Left ventricle myocardium superior (tissue), 1 donor: ENCODE measurements at places on chromosomes 12 and 14.

DNA sequence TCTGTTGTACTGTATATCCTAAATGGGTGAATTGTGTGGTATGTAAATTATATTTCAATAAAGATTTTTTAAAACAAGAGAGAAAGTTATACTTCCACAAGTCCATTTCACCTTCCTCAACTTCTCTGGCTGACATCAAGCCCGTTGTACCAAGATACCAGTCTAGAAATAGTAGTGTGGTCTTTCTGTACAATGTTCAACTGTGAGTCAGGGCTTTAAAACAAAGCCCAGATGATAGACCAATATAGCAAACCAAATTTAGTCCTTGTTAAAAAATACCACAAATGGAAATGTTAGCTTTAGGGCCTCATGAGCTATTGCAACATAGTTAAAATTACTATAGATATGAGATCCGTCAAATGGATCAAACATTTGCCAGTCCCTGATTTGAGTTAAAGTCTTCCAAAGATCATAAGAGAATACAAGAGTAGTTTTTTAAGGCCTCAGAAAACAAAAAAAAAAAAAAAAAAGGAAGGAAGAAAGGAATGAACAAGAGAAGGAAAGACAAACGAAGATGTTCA, 49.0 kb upstream of the EGLN3 start:
- DNase-seq = no peak

GRCh38 chr12:92363295-92364146, 217.9 kb upstream of the BTG1 start:
- peak; percentile 61 for DNase-seq

DNA sequence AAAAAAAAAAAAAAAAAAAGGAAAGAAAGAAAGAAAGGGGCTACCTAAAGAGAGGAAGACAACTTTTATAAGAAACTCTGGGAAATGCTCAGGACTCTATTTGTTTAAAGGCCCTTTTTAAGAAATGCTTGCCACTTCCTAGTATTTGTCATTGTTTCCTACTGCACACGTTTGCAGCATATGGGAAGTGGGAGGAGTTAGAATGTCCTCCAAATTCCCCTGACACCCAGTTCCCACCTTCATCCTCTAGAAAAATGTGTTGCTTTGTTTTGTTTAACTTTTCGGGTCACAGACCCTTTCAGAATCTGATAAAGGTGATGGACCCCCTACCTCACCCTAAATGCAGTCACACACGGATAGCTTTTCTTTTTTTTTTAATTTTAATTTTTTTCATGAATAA, 40.8 kb downstream of the NINJ2 start:
- DNase-seq = no peak

- no peak for DNase-seq
Measured at GRCh38 chr12:109450980-109451379, 26.1 kb downstream of the KCTD10 start.

GRCh38 chr12:112107306-112108201, 1.0 kb downstream of the NAA25 start:
- DNase-seq = peak; percentile 53

DNA sequence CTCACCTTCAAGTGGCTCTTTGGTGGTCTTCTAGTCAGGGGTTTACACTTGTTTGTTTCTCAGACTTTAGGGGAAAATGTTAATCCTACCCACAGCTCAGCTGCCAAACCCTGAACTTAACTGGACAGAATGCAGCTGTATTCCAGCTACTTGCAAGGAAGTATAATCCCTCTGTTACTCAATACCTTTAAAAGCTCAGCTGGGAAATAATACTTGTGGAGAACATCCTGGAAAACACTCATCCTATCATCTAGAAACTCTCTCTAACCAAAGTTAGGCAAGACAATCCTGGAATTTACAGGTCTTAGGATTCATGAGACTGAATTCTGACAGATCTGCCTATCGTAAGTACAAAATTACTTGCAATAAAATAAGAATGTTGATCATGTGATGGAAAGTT, 404.1 kb downstream of the ADAMTS20 start:
- DNase-seq = no peak

DNA sequence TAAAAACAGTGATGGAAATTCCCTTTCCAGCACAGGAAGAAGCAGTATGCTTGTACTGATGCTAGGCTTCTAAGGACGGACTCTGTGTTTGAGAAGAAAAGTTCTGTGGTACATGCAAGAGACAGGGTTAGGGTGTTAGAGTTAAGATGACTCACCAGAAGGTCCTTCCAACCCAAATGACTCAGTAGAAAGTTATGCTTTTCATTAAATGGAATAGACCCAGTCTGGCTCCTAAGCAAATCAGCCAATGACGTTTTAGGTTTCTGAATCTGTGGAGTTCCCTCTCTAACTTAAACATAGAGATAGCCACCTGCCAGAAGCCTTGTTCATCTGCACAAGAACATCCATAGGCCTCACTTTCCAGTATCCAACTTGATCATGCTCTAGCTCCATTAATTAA, 5.7 kb downstream of the PTHLH start:
- no peak for DNase-seq

DNA sequence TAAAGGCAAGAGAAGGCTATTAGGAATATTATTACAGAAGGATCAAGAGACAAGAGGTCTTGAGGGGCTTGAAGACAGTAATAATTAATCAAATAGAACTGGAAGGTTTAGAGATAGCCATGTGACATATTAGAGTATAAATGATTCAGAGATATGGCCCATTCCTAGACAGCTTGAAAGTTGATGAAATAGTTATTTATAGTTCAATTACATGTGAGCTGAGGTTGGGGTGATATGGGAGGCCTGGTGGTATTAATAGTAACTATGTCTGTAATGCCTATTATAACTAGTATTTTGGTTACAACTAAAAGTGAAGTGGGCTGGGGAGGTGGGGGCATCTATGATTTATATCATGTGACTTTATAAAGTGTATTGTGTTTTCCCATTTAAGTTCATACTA, 14.1 kb upstream of the MIS18BP1 start:
- no peak for DNase-seq

GRCh38 chr12:22443379-22444316, 100.7 kb downstream of the C2CD5 start:
- DNase-seq = peak; percentile 31

- no peak for DNase-seq
Measured at GRCh38 chr12:39723831-39724230, 104.2 kb upstream of the ABCD2 start.

GRCh38 chr14:74263181-74263580, 23.9 kb downstream of the VSX2 start:
- DNase-seq = no peak

DNA sequence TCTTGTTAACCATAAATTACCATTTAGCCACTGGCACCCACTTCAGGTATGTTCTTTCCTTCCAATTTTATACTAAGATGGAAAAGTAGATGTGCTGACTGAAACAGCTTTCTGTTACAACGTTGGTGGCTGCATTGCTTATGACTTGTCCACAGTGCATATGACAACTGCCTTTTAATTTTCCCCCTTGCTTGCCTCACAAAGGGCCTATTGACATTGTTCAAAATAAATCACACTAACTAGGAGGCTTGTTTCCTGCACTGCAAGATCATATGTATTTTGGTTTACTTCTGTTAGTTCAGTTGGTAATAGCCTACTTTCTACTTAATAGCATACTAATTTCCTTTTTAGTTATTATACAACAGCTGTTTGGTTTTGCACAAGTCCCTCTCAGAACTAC, 55.4 kb downstream of the SCAF11 start:
- no peak for DNase-seq

DNA sequence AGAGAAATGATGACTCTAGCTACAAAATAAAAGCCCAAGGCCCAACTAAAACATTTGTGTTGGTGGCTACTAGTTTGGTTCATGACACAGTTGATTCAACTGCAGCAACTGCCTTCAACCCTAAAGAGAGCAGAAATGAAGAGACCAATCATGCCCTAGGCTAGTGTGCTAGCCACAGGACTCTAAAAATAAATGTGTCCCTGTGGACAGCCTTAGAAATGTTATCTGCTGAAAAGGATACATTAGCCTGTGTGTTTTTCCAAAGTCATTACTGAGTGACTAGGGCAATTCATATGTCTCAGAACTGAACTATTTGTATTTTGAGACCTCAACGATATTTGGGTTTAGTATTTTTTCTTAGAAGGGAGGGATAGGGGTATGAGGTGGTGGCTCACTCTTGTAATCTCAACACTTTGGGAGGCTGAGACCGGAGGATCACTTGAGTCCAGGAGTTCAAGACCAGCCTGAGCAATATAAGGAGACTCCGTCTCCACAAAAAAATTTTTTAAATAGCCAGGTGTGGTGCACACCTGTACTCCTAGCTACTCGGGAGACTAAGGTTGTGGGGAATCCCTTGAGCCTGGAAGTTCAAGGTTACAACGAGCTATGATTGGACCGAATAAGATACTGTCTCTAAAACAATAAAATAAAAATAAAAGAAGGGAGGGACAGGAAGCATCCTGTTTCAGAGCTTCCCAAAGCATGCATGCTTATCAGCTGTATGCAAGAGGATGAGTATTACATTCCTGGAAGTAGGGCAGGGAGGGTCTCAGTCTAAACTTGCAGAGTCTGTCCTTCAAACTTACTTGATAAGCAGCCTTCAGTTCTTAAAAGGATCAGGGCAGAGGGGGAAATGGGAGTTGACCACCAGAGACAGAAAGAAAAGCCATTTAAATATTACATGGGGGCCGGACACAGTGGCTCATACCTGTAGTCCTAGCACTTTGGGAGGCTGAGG, 29.6 kb upstream of the NAP1L1 start:
- DNase-seq = no peak

GRCh38 chr12:56114084-56114483, 2.3 kb upstream of the RPL41 start:
- DNase-seq = no peak

DNA sequence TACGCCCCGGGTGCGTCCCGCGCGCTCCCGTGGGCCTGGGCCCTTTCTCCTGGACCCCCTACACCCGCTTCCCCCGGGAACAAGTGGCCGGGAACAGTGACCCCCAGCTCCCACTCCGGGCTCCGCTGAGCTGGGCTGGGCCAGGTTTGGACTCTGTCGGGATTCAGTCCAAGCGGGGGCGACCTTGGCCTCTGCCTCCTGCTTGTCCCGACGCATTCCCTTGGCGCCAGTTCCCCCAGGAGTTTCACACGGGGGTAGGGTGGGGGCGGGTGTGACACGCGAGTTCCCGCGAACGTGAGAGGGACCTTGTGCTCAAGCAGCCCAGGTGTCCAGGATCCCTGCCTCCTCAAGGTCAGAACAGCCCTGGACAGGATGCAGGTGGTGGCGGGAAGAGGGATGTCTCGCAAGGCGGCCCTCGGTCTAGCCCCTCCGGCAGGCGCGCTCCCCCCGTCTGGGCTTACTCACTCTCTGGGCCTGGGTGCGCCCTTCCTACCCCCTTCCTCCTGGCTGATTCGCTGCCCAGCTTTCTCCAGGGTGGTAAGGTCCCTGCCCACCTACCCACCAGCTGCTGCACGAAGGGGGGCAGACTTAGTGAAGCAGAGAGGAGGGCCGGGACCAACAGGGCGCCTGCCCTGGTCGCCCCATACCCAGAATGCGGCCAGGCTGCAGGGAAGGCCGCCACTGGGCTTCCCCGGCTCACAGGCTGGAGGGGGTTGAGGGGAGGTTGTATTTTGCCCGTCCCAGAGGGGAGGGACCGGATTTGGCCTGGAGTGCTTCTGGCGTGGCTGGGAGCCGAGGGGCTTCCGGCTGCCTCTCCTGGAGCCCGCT, 862 bp downstream of the CRIP2 start:
- peak; percentile 76 for DNase-seq

DNA sequence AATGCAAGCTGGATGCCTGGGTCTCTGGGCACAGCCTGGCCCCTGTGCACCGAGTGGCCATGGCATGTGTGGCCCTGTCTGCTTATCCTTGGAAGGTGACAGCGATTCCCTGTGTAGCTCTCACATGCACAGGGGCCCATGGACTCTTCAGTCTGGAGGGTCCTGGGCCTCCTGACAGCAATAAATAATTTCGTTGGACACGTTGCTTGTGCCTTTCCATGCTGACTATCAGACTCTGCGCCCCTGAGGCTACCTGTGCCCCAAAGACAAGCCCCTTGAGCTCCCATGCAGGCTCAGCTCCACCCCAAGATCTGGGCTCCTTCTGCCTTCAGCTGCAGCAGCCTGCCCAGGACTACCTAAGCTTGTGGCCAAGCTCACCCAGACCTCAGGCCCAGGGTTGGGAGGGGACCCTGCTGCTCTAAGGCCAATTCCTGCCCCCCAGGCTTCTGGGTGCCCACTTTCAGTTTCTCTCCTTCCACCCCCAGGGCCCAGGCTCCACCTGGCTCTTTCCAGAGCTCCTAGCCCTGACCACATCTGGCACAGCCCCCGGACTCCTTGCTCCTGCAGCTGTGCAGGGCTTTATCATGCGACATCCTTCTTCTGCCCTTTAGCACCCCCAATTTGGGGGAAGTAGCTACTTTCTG, 11.8 kb downstream of the SERPINA3 start:
- DNase-seq = no peak

DNA sequence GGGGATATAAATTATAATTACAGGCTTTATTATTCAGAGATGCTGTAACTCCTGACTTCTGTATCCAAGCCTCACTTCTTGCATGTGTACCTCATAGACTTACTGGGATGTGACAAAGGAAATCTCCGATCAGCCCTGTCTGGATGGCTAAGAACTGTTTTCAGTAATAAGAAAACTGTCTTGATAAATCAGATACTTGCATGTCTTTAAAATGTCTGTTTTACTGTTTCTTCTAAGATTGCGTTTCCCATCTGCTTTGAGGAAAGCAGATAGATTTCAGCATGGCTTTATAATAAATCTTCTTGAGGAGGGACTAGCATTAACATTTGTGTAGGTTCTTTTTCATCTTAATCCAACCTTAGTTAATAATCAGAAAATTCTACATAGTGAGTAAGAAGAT, 395.9 kb downstream of the EGLN3 start:
- no peak for DNase-seq

- DNase-seq = peak; percentile 93
Measured at GRCh38 chr12:53099071-53099882, 1.8 kb downstream of the IGFBP6 start.

DNA sequence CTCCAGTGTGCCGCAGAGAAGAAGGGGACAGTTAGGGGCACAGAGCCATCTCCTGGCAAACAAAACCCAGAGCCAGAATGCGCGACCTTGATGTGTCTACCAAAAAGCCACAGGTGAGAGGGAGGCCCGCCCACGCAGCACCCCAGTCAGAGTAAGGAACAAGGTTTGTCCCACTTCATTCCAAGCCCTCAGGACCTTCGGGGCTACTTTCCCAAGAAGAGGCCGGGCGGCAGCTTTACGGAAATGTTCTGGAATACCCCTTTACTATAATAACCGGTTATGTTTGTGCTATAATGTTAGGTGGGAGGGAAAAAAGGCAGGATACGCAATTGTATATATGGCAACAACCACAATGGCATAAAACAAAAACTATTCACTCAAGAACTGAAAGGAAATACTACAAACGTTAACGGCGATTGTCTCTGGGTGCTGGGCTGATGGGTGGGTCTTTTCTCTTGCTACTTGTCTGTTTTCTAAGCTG, 12.3 kb downstream of the CCDC88C start:
- DNase-seq = no peak

- no peak for DNase-seq
Measured at GRCh38 chr12:115305275-115305674, 621.3 kb upstream of the TBX3 start.

DNA sequence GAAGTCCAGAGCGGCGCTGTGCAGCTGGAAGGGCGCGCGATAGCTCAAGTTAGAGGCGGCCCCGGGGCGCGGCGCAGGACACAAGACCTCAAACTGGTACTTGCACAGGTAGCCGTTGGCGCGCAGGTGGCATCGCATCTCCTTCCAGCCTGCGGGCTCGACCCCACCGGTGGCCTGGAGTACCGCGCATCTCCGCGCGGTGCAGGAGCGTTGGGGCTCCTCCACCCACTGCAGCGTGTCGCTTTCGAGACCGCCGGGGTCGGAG, 553 bp downstream of the CLEC14A start:
- peak; percentile 46 for DNase-seq
